ENCODE measurements at places on chromosomes 3 and 15.

GRCh38 chr3:191356631-191357439 is 26.5 kb upstream of the UTS2B start:
- no peak for DNase-seq

DNA sequence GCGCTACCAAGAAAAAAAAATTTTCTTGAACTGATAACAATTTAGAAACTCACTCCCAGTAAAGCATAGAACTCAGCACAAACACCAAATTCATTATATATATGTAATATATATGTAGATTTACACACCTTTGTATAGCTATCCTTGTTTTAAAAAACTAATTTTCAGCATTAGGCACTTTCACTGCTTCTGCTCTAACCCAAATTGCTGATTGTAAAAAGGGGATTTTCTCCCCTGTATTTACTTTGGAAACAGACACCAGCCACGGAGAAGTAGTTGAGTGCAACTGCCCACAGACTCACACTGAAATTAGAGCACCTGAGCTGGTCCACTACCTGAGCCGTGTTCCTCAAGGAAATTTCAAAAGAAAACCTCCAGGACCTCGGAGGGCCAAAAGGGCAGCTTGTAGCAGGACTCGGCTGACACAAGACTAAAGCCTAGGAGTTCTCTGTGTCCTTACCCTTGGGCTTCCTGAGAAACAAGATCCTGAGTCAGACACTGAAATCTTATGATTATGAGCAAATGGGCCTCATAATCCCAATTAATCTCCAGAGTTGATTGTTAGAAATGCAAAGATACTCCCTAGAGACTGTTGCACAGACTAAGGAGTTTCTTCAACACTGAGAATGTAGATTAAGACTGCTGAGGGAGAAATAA is 106.0 kb downstream of the TNIK start:
- DNase-seq: no peak

GRCh38 chr3:80351201-80351600 is 583.4 kb upstream of the ROBO1 start:
- DNase-seq: no peak

GRCh38 chr15:79950247-79950646 is 20.7 kb downstream of the BCL2A1 start:
- DNase-seq: no peak

DNA sequence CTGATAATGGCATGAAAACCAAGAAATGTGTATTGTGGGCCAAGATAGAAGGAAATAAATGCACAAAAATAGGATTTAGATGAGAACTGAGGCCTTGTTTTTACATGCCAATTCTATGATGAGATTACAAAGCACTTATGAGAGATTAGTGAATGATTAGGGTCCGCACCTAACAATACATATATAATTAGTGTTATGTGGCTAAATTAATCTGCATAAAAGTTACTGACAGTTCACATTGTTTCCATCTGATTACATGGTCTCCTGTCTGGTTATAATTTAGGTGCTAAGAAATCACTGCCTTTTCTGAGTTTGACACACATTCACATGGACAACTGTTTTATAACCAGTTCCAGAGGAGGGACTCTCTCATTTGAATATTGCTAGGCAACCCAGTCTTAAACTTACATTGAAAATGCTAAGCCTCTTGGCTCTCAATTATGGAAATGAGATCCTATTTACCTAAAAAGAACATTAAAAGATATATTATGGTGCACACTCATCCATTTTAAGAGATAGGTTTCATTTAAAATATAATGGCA is 117.0 kb upstream of the ARL6 start:
- DNase-seq: no peak

DNA sequence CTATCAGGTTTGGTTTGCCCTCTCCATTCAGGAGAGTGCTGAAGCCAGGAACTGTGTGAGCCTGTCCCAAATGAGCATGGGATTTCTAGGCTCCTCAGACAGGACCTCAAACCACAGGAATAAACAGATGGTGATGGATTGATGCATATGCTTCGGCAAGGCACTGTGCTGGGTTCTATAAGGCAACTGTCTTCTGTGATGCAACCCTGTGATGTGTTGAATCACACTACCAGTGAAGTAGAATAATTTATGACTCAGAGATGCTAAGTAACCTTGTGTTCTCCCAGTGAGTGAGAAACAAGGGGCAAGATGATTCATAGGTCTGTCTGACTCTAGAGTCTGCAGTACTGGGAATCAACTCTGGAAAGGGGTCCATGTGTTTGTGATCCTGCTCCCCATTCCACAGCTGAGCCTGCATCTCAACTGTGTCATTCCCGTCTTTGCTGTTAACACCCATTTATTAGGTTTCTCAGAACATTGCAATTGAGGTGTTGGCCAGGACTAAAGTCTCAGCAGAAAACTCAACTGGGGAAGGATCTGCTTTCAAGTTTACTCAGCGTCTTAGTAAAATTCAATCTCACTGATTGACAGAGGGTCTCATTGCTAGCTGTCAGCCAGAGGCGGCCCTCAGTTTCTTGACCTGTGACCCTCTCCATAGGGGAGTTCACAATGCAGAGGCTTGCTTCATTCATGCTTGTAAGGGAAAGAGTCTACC is 510.1 kb upstream of the CFAP20DC start:
- no peak for DNase-seq

DNA sequence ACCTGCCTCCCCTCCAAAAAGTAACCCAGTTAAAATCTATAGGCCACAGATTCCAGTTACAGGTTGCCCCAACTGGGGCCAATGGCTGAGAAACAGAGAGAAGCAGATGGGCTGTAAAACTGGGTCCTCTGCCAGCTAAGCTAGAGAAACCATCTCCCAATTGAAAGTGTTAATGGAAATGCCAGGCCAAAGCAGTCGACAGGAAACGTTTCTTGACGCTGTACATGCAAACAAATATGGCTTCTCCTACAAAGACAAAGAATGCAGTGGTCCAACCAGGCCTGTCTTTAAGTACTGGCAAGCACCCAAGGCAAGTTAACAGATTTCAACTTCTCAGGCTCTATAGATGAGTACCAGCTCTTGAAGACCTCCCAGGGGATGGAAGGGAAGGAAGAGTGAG is 71.3 kb downstream of the MAGI1 start:
- DNase-seq: no peak

GRCh38 chr15:85831415-85832113 is 36.8 kb upstream of the KLHL25 start:
- DNase-seq: no peak

DNA sequence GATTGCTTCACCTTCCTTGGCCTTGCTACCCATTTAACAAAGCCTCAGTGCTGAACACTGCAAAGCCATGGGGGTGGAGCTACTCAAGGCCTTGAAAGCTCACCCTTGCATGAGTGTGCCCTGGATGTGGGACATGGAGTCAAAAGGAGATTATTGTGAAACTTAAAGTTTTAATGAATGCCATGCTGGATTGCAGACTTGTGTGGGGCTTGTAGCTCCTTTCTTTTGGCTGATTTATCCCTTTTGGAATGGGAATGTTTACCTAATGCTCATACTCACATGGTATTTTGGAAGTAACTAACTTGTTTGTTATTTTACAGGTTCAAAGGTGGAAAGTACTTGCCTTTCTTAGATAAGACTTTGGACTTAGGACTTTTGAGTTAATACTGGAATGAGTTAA is 538.5 kb upstream of the NECTIN3 start:
- DNase-seq: no peak

DNA sequence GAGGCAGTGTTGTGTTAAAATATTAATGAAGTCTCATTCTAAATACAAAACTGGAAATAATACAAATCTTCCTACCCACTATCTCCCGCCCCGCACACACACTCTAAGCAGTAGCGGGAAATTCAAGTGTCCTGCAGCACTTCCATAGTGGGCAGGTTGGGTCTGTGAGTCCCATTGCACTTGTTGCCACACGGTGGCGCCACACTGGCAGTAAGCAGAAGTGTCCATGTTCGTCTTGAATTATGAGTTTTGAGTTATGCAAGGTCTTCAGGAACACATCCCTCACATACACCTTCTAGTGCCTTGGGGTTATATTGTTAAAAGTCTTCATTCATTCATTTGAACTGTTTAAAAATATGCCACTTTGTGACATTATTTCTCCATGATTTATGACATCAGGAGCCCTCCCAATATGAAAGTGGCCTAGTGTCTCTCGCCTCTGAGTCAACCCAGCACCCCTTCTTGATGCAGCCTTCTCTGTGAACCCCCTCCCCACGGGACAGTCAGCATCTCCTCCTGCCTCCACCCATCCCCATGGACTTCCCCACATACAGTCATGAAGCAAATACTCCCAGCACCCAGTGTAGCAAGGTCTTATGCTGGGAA is 17.6 kb upstream of the CCDC174 start:
- no peak for DNase-seq

DNA sequence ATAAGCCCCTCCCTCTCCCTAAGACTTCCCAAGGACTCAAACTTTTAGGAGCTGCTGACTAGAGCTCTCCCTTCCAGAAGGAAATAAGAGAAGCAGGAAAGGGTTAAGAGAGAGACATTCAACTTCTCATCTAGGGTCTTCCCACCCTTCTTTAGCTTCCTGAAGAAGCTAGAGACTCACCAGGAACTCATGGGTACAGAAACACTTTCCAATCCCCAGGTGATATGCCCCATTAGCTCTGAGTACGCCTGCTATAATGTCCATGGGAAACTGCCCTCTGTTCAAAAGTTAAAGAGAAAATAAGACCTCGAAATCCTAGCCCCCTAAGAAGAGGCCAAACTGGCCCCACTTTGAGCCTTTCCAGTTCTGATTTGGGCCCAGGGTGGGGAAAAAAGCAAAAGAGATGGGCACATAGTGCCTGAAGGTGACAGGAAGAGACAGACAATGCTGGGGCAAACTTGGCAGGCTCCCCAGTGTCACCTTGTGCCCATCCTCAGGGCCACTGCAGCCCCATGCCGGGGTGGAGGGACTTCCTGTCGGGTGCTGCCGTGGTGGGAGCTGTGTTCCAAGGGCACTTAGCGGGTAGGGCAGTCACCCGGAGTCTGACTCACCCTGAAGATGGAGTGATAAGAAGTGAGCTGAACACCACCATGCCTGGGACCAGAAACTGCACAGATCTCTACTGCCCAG is 29.5 kb downstream of the CCDC12 start:
- DNase-seq: peak; percentile 22

DNA sequence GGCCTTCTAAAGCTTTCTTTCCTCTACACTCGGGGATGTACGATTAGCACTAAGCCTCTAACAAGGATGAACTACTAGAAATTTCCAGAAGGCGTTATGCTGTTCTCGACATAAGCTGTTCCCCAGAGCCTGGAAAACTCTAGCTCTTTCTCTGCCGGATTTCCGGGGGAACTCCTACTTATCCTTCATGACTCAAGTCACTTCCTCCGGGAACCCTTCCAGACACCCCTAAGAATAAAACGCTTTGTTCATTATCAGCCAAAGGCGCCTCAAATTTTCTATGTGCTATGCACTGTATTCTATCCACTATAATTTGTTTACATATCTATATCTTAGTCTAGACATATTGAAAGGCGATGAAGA is 455 bp upstream of the SNAP23 start:
- no peak for DNase-seq

GRCh38 chr15:33788906-33789540 is 179.3 kb upstream of the CHRM5 start:
- DNase-seq: no peak

GRCh38 chr3:190265796-190266195 is 56.5 kb downstream of the CLDN1 start:
- DNase-seq: no peak

DNA sequence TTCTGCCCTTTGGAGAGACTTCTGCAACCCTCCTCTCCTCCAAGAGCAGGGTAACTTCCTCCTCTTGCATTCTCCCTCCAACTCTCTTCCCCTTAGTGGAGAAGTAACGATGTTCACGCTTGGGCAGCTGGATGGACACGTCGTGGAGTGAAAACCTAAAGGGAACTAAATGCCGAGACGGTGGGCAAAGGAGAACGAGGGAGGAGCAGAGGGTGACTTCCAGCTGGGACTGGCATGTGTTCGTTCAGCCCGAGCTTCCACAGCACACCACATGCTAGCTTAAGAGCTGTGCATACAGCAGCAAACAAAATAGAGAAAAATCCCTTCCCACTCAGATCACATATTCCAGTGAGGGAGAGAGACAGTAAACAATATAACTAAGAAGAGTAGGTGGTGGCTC is 179.8 kb downstream of the SLCO3A1 start:
- DNase-seq: no peak

DNA sequence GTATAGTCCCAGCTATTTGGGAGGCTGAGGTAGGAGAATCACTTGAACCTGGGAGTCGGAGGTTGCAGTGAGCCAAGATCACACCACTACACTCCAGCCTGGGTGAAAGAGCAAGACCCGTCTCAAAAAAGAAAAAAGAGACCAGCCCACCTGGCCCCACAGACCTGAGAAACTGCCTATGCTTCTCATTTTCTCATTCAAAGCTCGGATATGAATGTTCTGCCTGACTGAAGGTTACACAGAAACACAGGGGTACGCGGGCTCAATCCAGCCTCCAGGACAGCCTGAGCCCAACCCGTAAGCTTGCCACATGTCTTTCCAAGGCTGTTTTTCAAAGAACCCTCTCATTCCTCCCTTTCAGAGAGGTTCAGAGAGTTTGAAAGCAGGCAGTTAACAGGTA is 9.7 kb upstream of the LRRC15 start:
- no peak for DNase-seq

DNA sequence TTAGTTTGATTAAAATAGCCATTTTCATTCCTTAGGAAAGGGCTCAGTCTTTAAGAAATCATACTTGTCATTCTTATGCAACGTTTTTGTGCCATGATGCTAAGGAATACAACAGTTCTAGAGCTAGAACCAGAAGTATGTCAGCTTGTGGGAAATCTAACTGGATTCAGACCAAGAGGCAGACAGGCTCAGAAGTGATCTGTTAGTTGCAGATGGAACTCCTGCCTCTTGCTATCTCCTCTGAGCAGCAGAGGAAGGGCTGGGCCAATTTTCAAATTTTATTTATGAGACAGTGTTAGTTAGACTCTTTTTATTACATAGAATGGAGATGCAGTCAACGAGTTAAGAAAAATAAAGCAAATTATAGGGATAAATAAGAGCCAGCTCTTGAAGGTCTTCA is 48.5 kb upstream of the RYR3 start:
- DNase-seq: no peak

GRCh38 chr3:125605756-125606155 is 10.5 kb upstream of the OSBPL11 start:
- no peak for DNase-seq

DNA sequence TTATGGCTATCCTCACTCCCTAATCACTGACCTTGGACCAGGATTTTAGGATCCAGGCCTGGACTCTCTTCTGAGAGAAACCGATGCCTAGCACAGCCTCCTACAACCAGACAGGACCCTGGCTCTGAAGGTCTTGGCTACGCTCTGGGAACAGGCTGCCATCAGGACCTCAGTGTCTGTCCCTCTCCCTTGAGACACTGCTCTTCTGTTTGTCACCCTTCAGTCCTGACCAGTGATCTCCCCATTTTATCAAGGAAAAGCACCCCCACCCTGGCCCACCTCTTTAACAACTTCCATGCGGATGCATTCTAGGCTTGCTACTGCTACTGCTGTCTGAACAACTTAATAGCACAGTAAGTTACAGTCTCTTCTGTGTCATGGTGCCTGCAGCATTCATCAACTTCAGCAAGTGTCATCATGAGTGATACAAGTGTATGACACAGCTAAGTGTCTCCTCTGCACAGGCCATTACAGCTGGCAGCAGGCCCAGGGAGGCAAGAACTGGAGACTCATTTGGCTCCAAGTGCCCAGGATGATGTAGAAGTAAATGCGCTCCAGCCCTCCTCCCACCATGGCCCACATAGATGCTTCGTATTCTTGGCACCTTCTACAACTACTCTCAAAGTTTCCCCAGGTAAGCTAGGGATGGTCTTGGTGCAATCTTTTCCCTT is 302.4 kb downstream of the EPHB1 start:
- DNase-seq: no peak

- DNase-seq: no peak
These were observed 214.2 kb downstream of the MEIS2 start for GRCh38 chr15:36886191-36886590.

- DNase-seq: no peak
These were observed 44.8 kb downstream of the PXYLP1 start for GRCh38 chr3:141276398-141276797.
